ENCODE measurements at places on chromosomes 6 and 20.

GRCh38 chr6:42226645-42227143 is 9.0 kb upstream of the MRPS10 start:
- no peak for DNase-seq

- no peak for DNase-seq
Measured at GRCh38 chr6:51283723-51284355, 465.2 kb downstream of the TFAP2B start.

DNA sequence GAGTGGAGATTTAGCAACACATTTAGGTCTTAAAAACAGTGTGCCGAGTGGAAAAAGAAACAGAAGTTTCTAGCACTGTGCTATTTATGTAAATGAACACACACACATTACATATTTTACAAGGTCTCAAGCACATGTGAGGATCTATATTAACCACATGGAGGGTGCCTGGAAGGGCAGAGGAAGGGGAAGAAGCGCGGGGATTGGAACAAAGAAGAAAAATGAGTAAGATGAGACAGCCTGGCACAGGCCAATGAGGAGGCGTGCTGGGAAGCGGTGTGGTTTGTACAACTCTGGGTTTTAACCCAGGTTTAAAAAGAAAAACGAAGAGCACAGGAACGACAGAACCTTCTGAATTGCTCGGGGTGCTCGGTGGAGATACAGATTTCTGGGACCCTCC is 5.7 kb downstream of the KCNG1 start:
- DNase-seq: no peak

- DNase-seq: no peak
Measured at GRCh38 chr20:16189371-16189770, 383.9 kb downstream of the KIF16B start.

DNA sequence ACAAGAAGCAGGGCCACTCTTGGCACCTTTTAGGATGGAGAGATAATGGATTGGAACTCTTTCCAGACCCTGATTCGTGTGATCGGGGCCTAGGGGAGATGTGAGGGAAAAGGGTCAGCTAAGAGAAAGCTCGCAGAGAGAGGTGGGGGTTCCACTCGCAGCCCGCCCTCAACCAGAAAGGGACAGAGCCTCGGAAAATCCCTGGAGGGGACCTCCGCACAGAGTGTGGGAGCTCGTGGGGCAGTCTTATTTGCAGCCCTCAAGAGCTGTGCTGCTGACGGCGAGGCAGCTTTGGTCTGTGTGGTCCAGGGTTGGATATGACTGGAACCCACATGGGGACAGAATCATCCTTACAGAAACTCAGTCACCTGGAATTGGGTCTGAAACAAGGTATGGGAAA is 184.3 kb upstream of the PMEPA1 start:
- DNase-seq: no peak

GRCh38 chr6:142933701-142934100 is 11.3 kb downstream of the HIVEP2 start:
- DNase-seq: no peak

DNA sequence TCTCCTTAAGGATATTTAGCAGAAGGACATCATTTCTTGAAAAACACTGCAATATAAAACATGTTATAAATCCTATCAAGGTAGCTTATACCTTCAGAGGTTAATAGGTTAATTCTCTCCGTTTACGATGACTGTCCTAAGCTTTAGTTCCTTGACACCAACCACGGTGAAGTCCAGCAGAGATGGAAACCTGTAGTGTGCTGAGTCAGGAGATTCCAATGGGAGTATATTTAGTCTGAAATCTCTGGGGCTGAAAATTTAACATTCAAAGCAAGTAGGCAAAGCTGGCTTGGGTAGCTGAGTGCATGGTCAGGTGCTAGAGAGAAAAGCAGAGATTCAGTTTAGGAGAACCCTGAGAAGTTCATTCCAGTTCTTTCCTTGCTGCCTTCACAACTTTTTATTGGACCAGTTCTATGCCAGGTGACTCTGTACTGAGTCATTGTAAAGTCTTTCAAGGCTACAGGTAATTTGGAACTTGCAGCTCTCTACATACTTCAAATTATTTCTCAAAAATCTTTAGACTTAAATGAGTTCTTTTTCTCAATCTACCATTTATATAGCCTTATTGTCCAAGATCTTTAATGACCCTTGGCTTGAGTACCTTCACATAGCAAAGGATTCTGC is 1009.4 kb upstream of the FLRT3 start:
- no peak for DNase-seq

GRCh38 chr6:138397128-138398122 is 6.6 kb upstream of the HEBP2 start:
- DNase-seq: no peak

GRCh38 chr20:8385247-8385646 is 253.2 kb downstream of the PLCB1 start:
- no peak for DNase-seq

DNA sequence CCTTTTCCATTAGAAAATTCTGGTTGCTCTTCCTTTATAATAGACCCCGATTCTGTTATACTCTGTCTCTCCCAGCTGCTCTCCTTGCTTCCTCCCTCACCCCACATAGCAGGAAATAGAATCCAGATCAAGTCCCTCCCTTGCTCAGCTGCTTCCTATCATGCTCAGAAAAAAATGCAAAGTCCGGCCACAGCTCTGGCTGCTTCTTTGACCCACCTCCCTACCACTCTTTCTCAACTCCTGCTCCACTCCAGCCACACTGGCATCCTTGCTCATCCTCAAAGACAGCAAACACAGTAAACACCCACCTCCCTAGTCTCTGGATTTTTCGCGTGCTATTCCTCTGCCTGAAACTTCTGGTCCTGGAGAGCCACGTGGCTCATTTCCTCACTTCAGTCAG is 9.1 kb upstream of the SLC22A16 start:
- DNase-seq: no peak

DNA sequence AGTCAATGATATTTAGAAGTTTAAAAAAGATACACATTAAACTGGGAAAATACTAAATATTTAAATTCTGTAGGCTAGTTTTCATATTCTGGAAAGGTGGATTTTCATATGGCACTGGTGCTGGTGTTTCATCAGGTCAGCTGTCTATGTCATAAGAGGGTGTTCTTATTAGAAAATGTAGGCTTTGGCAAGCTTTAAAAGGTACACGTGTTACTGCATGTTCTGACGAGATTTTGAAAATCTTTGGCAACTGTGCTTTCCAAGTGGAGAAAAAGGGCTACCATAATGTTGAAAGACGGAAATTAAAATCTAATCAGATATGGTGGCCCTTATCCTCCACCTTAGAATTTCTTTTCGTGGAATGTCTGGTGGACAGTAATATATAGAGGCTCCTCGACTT is 30.0 kb downstream of the SLC22A3 start:
- DNase-seq: no peak

DNA sequence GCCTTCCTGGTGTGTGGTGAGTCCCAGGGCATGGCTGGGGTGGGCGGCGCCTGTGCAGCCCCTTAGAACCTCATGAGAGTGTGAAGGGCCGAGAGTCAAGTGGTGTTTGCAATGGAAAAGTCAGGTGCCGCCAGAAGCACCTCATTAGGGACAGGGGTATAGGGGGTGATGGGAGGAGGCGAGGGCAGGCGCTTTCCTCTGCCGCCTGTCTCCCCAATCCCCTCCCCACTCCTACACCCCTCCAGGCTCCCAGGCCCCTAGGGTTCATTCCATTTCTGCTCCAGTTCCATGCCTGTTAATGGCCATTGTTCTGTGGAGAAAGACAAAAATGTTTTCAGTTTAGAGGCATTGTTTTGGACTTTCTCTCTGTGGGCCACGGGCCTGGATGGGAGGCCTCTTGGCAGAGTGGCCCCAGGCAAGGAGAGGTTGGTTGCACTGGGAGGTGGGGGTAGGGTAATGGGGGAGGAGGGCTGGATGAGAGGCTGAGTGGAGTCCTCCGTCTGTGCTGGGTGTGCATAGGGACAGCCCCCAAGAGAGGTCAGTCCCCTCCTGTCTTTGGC is 21.4 kb upstream of the SCUBE3 start:
- no peak for DNase-seq

GRCh38 chr20:363319-364078 is 16.6 kb downstream of the NRSN2 start:
- DNase-seq: no peak

DNA sequence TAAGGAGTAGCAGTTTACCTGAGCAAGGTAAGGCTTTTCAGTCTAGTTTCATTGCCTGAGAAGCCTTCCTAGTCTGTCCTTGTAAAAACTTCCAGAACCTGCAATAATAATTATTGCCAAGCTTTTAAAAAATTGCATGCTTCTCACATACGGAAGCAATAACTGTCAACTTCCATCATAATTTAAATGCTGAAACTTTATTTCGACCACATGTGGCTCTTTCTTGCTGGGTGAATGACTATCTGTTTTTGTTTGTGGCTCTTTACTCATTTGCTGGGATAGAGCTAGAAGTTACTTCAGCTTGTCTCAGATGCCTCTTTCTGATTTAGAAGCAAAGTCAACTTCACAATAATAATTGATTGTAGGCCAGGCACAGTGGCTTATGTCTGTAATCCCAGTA is 95.9 kb upstream of the COL21A1 start:
- DNase-seq: no peak

- DNase-seq: no peak
Measured at GRCh38 chr20:59997896-59998295, 39.7 kb downstream of the CDH26 start.

DNA sequence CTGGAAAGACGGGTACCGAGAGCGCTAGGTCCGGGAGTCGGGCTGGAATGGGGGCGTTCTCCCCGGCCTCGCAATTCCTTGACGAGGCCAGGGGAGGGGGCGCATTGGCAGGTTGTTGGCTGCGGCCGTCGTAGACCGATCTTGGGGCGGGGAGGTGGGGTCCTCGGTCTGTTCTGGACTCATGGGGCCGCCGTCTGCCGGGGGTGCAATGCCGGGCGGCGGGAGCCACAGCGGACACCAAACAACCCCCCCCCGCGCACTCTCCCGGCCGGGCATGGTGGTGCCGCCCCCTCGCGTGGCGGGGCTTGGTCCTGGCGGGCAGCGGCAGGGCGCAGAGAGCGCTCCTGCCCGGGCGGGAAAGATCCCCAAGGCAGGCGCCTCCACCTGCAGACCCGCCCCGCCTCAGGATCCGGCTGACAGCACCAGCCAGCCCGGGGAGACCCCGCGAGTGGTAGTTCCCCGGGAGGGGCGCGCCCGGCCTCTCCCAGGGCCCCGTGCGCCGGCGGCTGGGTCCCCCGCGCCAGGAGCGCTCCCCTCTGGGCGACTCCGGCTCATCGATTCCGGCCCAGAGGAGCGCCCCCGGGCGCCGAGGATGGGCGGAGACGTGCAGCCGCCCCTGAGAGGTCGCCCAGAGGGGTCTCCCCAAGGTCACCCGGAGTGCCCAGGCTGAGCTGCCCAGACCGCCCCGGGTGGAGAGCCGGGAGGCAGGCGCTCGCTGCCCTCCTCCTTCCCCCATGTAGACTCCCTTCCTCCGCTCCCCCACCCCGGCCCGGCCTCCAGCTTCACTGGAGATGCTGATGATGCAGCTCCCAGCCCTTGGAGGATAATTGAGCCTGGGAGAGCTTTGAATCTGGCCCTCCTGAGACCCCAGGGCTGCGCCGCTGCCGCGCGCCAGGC is 709 bp downstream of the PPP1R16B start:
- no peak for DNase-seq

All from tibial artery (tissue), 4 donors.